ENCODE measurements at places on chromosomes 1 and 21. TPM values are rescaled to one million over a fixed set of nuclear protein-coding genes. Genes with fewer than 3 reads are reported as not detected.

Gene SYCP1
- polyA plus RNA-seq, result 0.21 TPM

Gene INKA2
- 0.66 TPM for polyA plus RNA-seq

Gene IFNLR1
- 2.3 TPM for polyA plus RNA-seq

Gene RGS13
- 0.05 TPM for polyA plus RNA-seq

Gene CD1B
- polyA plus RNA-seq, result not detected

Gene RRP1
- 8.7 TPM for polyA plus RNA-seq

Data from adipose tissue (tissue), 3 donors.